ENCODE measurements at places on chromosomes 13 and 19. TPM values are rescaled to one million over a fixed set of nuclear protein-coding genes. Genes with fewer than 3 reads are reported as not detected.

The SLITRK1 gene
- polyA plus RNA-seq = not detected

DNA sequence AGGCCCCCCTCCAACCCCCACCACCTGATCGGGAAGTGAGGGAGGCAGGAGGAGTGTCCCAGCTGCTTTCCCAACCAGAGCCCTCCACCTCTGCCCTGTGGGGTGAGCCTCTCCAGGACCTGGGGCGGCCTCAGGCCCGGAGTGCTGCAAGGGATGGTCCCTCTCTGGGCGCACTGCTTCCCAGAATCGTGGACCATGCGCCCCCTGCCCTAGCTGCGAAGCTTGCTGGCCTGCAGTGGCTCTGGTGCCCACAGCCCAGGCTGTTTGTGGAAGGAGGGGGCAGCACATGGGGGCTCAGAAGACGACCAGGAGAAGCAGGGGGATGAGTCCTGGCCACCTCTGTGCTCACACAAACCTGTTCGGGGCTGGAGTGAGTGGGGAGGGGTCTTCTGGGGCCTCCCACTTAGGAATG is 33.6 kb downstream of the CEBPG start:
- no peaks in the 10 kb centered on the region for H3K36me3 ChIP-seq
- no peak overlapping the region for H3K4me3 ChIP-seq
- H3K27me3 ChIP-seq = no peaks in the 10 kb centered on the region
- no peak for DNase-seq
- H3K27ac ChIP-seq = no peak overlapping the region

GRCh38 chr19:31264041-31264778 is 85.0 kb downstream of the TSHZ3 start:
- no peak overlapping the region for H3K4me3 ChIP-seq
- no peaks in the 10 kb centered on the region for H3K36me3 ChIP-seq
- peaks cover 6% of the 10 kb centered on the region for H3K27me3 ChIP-seq
- no peak overlapping the region for H3K27ac ChIP-seq
- DNase-seq = no peak
- H3K4me1 ChIP-seq = no peaks in the 10 kb centered on the region

The CYP2S1 gene
- 2.3 TPM for polyA plus RNA-seq

- H3K4me1 ChIP-seq = peaks cover 5% of the 10 kb centered on the region
- no peak overlapping the region for H3K27ac ChIP-seq
- no peak overlapping the region for H3K4me3 ChIP-seq
- H3K36me3 ChIP-seq = no peaks in the 10 kb centered on the region
Measured at GRCh38 chr19:10898633-10899032, 27.3 kb downstream of the CARM1 start.

The ZNF460 gene
- 5.9 TPM for polyA plus RNA-seq

- peaks cover 96% of the 10 kb centered on the region for H3K27me3 ChIP-seq
- DNase-seq = peak; percentile 76
- H3K27ac ChIP-seq = no peak within 1 kb of the TSS
Measured at GRCh38 chr19:12994701-12995595, at the start of gene NFIX. Gene NFIX, plus strand, starts transcription at chr19:12995475. Its CDS starts 363 bp downstream, at chr19:12995838.

DNA sequence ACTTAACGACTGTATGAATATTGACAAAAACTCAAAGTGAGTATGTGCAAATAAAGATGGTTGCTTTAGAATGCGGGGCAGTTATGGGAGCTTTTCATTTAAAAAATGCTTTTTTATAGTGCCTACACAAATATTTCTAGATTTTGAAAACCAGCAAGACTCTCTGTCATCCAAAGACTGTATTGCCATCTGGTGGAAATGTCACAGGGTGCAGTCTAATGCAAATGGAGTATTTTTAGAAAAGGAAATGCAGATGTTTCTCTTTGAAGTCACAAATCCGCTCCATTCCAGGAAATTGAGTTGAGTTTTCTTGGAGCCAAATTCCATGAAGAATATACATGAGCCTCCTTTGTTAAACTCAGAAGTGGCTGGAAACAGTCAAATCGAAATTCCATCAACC is 2.3 kb upstream of the C1QTNF9B start:
- peak; percentile 40 for DNase-seq
- H3K4me1 ChIP-seq = no peaks in the 10 kb centered on the region
- H3K4me3 ChIP-seq = no peak overlapping the region
- peaks cover 41% of the 10 kb centered on the region for H3K27me3 ChIP-seq

- H3K36me3 ChIP-seq = no peaks in the 10 kb centered on the region
- DNase-seq = no peak
- H3K4me1 ChIP-seq = no peaks in the 10 kb centered on the region
Measured at GRCh38 chr13:106373304-106373988, 162.0 kb downstream of the EFNB2 start.

The RNF17 gene
- not detected for polyA plus RNA-seq

- no peaks in the 10 kb centered on the region for H3K27me3 ChIP-seq
- H3K4me3 ChIP-seq = no peak overlapping the region
- H3K36me3 ChIP-seq = no peaks in the 10 kb centered on the region
Measured at GRCh38 chr13:35566340-35566739, 89.9 kb upstream of the MAB21L1 start.

The KLF1 gene
- polyA plus RNA-seq = 1.4 TPM

The CEACAM8 gene
- polyA plus RNA-seq = 0.19 TPM

DNA sequence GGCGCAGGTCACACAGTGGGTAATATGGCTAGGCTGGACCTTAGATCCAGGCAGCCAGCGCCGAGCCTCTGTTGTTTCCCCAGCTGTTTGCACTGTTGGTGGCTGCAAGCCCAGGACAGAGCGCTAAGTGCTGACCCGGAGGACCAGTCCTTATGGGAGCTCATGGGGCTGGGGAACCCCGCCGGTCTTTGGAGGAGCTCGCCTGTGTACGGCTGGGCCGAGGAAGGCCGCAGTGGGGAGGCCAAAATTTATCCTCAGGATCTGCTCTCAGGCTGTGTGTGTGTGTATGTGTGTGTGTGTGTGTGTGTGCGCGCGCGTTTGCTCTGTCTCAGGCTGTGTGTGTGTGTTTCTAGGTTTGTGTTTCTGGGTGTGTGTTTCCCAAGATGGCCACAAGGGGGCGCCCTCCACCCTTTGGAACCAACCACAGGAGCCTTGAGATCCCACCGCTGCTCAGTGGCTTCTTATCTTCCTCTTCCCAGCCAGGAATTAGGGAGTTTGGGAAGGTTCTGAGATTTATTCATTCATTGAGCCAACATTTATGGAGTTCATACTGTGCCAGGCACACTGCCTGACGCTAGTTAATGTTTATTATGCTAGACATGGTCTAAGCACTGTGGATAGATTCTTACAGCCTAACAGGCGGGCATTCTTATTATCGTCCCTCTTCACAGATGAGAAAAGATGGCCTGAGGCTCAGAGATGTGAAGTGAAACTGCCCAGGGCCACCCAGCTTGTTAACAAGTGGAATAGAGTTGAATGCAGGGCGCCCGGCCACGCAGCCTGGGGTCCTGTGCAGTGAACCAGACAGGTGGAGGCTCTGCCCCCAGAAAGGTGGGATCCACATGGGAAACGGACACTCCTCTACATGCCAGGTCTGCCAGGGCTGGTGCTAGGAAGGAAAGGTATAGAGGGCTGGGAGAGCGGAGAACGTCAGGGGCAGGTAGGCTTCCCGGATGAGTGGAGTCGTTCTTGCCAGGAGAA is 13.0 kb downstream of the PGLYRP1 start:
- H3K4me3 ChIP-seq = no peak overlapping the region
- H3K27ac ChIP-seq = no peak overlapping the region

DNA sequence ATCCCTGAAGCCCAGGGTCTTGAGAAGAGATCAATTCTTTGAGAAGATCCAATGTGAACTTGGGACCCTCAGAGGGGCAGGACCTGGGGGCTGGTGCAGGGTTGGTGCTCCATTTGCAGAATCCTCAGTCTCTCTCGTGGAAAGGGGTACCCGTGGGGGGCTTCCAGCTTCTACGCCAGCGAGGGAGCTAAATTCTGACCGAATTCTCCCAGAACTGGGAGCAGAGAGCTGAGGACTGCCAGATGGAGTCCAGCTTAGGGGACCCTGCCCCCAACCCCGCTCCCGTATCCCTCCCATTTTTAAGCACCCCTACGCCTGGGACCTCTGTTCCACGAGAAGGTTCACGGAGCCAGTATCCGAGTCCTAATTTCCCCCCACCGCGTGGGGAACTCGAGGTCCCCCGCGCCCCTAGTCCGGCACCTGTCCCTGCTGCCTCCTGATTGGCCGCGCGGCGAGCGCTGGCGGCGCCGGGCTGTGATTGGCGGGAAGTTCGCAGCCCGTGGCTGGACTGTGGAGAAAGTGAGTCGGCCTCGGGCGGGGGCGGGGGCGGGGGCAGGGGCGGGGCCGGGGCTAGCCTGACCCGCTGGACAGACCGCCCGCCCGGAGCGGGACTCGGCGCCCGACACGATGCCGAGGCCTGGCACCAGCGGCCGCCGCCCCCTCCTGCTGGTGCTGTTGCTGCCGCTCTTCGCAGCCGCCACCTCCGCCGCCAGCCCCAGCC is 4.4 kb upstream of the LTBP4 start:
- peak; percentile 62 for DNase-seq
- H3K4me3 ChIP-seq = peak overlapping the region; percentile 39
- H3K27ac ChIP-seq = no peak overlapping the region
- no peaks in the 10 kb centered on the region for H3K36me3 ChIP-seq
- peaks cover 20% of the 10 kb centered on the region for H3K4me1 ChIP-seq

The C5AR1 gene
- not detected for polyA plus RNA-seq

DNA sequence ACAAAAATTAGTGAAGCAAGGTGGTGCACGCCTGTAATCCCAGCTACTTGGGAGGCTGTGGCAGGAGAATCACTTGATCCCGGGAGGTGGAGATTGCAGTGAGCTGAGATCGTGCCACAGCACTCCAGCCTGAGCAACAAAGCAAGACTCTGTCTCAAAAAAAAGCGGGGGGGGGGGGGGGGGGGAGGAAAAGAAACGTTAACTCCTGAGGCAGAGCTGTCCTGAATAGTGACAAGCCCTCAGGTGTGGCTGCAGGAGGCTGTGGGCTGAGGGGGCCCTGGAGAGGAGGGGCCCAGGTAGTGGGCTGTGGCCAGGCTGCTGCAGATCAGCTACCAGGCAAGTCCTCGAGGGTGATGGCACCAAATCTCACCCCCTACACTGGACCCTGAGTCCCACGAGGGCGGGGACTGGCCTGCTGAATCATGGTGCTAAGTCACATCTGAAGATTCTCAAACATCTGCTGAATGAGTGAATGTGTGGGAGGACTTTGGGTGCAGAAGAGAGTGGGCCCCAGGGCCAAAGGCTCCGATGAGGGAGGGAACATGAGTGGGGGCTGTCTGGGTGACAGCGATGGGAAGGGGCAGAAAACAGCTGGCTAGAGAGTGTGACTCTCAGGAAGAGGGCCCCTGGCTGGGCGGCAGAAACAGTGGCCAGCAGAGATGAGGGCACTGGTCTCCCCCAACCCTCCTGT is 24.6 kb upstream of the ATP1A3 start:
- DNase-seq = peak; percentile 6
- H3K4me3 ChIP-seq = no peak overlapping the region
- H3K27ac ChIP-seq = no peak overlapping the region
- H3K4me1 ChIP-seq = peaks cover 9% of the 10 kb centered on the region
- H3K36me3 ChIP-seq = no peaks in the 10 kb centered on the region

- no peaks in the 10 kb centered on the region for H3K36me3 ChIP-seq
- H3K27me3 ChIP-seq = no peaks in the 10 kb centered on the region
- no peak overlapping the region for H3K4me3 ChIP-seq
- no peaks in the 10 kb centered on the region for H3K4me1 ChIP-seq
Measured at GRCh38 chr13:37144661-37145060, 39.2 kb upstream of the CSNK1A1L start.

- no peaks in the 10 kb centered on the region for H3K36me3 ChIP-seq
- H3K27ac ChIP-seq = no peak overlapping the region
- H3K27me3 ChIP-seq = no peaks in the 10 kb centered on the region
- H3K4me1 ChIP-seq = peaks cover 64% of the 10 kb centered on the region
Measured at GRCh38 chr13:23516190-23516589, 54.0 kb upstream of the TNFRSF19 start.

- H3K27me3 ChIP-seq = no peaks in the 10 kb centered on the region
- H3K36me3 ChIP-seq = peaks cover 9% of the 10 kb centered on the region
- H3K27ac ChIP-seq = no peak overlapping the region
- no peaks in the 10 kb centered on the region for H3K4me1 ChIP-seq
- DNase-seq = no peak
Measured at GRCh38 chr13:21518617-21519144, 59.6 kb upstream of the ZDHHC20 start.

- no peak for DNase-seq
- peaks cover 3% of the 10 kb centered on the region for H3K36me3 ChIP-seq
- H3K27ac ChIP-seq = peak overlapping the region; percentile 58
- no peaks in the 10 kb centered on the region for H3K27me3 ChIP-seq
- no peak overlapping the region for H3K4me3 ChIP-seq
Measured at GRCh38 chr19:15276620-15277215, 44.5 kb upstream of the EPHX3 start.

GRCh38 chr19:3359919-3360420 is 6.4 kb upstream of the NFIC start:
- no peak overlapping the region for H3K27ac ChIP-seq
- H3K4me3 ChIP-seq = peak overlapping the region; percentile 74
- H3K36me3 ChIP-seq = no peaks in the 10 kb centered on the region
- no peaks in the 10 kb centered on the region for H3K4me1 ChIP-seq
- DNase-seq = peak; percentile 77

GRCh38 chr19:44202470-44202869 is 9.9 kb upstream of the ZNF227 start:
- no peaks in the 10 kb centered on the region for H3K4me1 ChIP-seq
- no peaks in the 10 kb centered on the region for H3K36me3 ChIP-seq

The SPACA4 gene
- not detected for polyA plus RNA-seq

DNA sequence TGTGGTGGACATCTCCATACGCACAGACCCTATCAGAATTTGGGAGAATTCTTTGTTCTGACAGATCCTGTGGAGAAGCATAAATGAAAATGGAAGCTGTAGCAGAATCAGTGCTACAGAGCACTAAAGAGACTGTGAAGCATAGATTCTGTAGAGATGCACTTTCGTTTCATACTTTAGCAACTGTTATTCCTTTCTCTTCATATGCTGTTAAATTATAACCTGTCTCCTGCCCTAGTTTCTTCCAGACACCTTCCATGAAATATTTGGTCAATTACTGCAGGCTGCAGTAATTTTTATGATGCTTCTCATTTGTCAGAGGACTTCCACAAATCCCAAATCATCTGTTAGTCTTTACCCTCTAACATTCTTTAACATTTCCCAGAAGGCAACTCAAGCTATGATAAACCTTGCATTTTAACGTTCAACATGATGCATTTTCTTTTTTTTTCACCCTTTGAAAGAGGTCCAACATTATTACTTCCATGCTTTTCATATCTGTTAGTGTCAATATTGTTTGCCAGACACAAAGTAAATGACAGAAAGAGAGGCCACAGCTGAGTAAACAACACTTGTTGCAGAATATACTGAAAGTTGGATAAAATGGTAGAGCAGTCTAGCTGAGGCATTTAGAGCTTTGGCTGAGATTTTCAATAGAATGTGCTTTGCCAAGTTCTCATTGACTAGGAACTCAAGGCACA is 412.7 kb downstream of the LMO7 start:
- no peak overlapping the region for H3K27ac ChIP-seq
- DNase-seq = no peak
- H3K4me1 ChIP-seq = no peaks in the 10 kb centered on the region
- no peaks in the 10 kb centered on the region for H3K36me3 ChIP-seq

GRCh38 chr13:62337109-62337880 is 921.6 kb upstream of the PCDH20 start:
- no peaks in the 10 kb centered on the region for H3K27me3 ChIP-seq
- H3K36me3 ChIP-seq = no peaks in the 10 kb centered on the region
- H3K27ac ChIP-seq = no peak overlapping the region
- H3K4me1 ChIP-seq = no peaks in the 10 kb centered on the region
- no peak overlapping the region for H3K4me3 ChIP-seq

- DNase-seq = peak; percentile 3
- H3K4me3 ChIP-seq = no peak overlapping the region
- H3K36me3 ChIP-seq = no peaks in the 10 kb centered on the region
- H3K27ac ChIP-seq = no peak overlapping the region
Measured at GRCh38 chr13:57123681-57124080, 17.0 kb upstream of the PRR20A start.

The GARIN5A gene
- 4.8 TPM for polyA plus RNA-seq

- no peaks in the 10 kb centered on the region for H3K4me1 ChIP-seq
- no peak overlapping the region for H3K27ac ChIP-seq
- no peaks in the 10 kb centered on the region for H3K27me3 ChIP-seq
- H3K4me3 ChIP-seq = no peak overlapping the region
Measured at GRCh38 chr13:85521657-85522056, 277.6 kb downstream of the SLITRK6 start.

The NCAN gene
- not detected for polyA plus RNA-seq

All from cardiac muscle cell (in vitro differentiated cells and primary cell).